ENCODE measurements at places on chromosomes 3 and 15.

DNA sequence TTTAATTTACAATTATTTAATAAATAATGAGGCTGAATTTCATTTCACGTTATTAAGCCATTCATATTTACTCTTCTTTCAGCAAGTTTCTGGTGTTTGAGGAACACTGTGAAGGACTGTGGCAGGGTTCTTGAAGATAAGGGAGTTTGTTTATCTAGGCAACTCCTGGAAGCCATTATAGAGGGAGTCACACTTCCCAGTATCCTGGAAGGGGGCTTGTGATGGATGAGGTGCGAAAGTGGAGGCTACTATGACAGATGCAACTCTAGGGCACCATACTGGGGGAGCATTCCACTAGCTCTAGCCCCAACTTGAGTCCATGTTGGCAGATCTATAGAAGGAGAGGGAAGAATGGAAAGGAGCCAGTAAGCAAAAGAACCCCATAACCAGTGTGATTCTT is 14.4 kb downstream of the CNOT10 start:
- no peak for ATAC-seq

- ATAC-seq: peak; percentile 95
These were observed 425.8 kb downstream of the ERC2 start for GRCh38 chr3:56042326-56042951.

DNA sequence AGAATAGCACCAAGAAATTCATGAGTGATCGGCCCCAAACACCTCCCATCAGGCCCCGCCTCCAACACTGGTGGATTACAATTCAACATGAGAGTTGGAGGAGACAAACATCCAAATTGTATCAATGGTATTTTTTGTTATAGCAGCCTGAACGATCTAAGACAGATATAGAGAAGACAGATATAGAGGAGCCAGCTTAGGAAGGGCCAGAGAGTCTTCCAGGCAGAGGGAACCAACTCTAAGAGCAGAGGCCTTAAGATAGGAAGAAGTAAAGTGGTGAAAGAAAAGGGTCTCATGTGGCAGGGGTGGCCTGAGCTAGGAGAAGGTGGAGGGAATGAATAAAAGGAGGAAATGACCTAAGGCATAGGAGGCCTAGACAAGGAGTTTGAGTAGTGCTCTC is 158.8 kb upstream of the TBL1XR1 start:
- ATAC-seq: no peak

DNA sequence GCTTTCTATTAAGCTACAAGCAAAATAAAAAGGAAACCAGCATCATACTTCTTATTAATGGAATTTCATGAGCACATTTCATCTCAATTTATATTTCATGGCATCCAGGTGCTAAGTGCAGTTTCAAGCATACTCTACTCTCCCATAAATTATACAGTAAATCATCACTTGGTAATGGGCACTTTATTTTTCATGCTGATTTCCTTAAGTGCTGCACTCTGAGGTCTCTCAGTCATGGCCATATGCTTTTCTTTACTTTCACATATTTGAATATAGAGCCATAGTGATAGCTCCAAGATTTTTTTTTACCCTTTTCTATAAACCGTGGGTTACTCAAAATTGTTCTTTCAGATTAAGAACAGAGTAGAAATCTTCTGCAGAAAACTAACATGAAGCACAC is 1505.7 kb upstream of the CADM2 start:
- ATAC-seq: no peak

DNA sequence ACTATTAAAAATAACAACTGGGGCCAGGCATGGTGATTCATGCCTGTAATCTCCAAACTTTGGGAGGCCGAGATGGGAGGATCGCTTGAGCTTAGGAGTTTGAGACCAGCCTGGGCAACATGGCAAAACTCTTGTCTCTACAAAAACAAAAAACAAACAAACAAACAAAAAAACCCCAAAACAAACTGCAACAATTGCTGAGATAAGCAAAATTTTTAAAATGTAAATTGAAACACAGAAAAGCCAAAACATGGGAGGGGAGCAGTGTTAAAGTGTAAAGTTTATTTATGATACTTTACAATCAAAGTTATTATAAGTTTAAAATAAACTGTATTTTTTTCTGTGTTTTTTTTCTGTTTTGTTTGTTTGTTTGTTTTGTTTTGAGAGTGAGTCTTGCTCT is 207.7 kb downstream of the PCCB start:
- ATAC-seq: no peak

DNA sequence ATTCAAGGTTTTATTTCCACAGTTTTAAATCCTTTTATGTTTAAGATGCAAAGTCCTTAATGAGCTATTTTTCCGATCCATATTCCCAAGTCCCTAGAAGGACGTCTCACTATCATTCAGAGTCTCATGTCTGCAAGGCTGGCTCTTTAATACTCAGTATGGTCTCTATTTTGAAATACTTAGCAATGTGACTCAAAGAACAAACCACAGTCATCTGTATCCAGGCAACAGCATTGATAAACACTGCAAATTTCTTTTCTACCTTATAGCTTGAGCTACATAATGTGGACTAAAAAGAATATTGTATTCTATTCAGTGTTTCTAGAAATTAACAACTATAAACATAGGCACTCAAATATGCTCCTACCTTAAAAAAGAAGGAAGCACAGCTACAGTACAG is 588.3 kb upstream of the NAALADL2 start:
- no peak for ATAC-seq

Measured in SK-N-SH treated with all-trans-retinoic acid at 6 μM for 48 hours (cell line).